ENCODE measurements at places on chromosomes 7 and 10. TPM values are rescaled to one million over a fixed set of nuclear protein-coding genes. Genes with fewer than 3 reads are reported as not detected.

- DNase-seq, result no peak
These were observed 585.1 kb downstream of the GATA3 start for GRCh38 chr10:8639486-8640185.

DNA sequence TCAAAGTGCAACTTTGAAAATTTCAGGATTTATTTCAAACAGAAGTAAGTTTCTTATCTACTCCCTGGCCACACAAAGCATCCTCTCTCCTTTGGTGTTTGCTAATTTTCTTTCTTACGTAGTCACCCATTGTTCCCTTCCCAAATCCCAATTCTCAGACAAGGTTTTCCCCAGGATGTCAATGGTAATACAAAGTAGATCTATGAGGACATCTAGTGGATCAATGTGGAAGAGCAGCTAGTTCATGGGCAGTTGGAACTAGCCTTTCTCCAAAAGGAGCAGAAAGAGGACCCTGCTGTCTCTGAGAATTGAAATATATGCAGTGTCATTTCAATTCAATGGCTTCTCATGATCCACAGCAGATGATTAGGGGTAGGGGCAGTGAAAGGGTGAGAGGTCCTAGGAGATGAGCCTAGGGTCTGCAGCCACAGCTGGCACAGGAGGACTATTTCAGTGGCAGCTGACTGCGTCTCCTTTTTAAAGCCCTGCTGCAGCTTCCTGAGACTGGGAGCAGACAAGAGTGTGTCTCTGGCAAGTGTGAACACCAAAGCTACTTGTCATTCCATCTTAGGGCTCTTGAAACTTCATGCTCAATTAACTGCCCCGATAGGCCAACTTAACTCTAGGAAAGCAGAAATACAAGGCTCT is 632.6 kb downstream of the KCNMA1 start:
- DNase-seq, result peak; percentile 41

Gene CPA1
- 7.6 TPM for total RNA-seq

Gene ACBD7
- total RNA-seq, result 1.8 TPM

All from Panc1 (cell line).